ENCODE measurements at places on chromosomes 11 and 22.

- DNase-seq = no peak
Measured at GRCh38 chr22:30313527-30314363, 13.0 kb downstream of the TBC1D10A start.

DNA sequence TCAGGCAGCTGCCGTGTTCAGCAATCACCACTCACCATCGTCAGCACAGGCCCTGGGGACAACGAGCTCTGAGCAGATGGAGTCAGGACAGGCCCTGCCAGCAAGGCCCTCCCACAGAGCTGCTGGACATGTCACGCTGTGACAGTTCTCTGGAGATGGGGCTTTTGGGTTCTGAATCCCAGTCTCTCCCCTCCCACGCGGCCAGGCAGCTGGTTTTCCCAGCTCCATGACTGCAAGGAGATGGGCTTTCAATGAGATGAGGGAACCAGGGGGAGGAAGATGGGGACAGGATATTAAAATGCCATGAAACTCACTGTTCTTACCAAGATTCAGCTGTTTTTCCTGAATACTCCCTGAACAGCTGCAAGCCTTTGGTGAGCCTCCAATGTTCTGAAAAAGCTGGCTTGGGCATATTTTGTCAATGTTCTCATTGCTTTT is 305.9 kb downstream of the BRD1 start:
- DNase-seq = no peak

- no peak for DNase-seq
Measured at GRCh38 chr22:49551446-49551845, 276.2 kb downstream of the BRD1 start.

GRCh38 chr11:108586600-108586999 is 7.0 kb downstream of the EXPH5 start:
- no peak for DNase-seq

DNA sequence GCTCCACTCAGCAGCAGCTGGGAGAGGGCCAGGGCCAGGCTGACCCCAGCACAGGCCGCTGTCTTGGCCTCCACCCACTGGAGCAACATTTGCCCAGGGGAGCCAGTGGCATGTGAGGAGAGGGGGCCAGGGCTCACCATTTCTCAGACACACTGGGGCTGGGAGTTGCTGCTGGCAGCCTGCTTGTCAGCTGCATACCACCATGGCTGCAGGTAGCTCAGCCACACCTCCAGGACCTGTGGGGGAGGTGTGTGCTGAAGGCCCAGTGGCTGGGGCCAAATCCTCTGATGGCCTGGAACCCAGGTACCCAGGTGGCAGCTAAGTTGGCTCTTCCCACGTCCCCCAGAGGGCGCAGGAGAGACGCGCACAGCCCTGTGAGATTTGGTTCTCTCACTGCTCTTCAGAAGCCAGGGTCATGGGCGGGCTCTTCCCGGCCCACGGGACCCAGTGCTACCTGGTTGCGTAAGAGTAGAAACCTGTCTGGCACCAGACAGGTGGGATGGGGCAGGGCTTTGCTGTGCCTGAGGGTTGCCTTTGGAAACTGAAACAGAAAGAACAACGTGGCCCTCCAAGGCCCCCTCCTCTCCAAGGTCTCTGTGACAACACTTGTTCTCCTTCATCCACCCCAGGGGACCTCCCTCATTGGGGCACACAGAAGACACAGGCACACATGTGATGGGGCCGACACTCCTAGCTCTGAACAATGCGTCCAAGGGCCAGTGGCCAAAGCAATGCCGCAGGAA is 98.8 kb downstream of the MED15 start:
- DNase-seq = peak; percentile 60

DNA sequence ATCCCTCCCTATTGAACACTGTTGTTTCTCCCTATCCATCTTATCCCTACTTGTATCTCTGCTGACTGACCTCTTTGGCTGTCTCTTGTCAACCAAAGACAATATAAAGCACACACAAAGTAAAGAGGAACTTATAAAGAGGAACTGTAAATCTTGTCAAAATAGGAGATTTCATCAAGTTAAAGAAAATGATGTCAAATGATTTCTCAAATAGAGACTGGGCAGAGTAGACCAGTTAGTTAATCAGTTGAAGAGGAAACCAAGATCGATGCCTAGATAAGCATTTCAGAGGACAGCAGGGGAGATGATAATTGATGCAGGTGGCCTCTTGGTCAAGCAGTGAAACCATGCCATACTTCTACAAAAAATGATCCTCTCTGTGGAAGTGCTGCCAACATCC is 22.7 kb downstream of the KCNQ1OT1 start:
- DNase-seq = no peak

- DNase-seq = no peak
Measured at GRCh38 chr11:48095779-48096470, 115.6 kb downstream of the PTPRJ start.

- no peak for DNase-seq
Measured at GRCh38 chr11:79206951-79207350, 233.9 kb downstream of the TENM4 start.

- DNase-seq = no peak
Measured at GRCh38 chr11:17687946-17688670, 31.3 kb upstream of the MYOD1 start.
